ENCODE measurements at places on chromosomes 6 and 20.

- no peak for DNase-seq
Measured at GRCh38 chr20:38418509-38419204, 16.5 kb downstream of the SNHG17 start.

- DNase-seq: no peak
Measured at GRCh38 chr20:33915726-33916331, 77.9 kb upstream of the RALY start.

- DNase-seq: no peak
Measured at GRCh38 chr20:11712639-11713160, 205.0 kb upstream of the BTBD3 start.

DNA sequence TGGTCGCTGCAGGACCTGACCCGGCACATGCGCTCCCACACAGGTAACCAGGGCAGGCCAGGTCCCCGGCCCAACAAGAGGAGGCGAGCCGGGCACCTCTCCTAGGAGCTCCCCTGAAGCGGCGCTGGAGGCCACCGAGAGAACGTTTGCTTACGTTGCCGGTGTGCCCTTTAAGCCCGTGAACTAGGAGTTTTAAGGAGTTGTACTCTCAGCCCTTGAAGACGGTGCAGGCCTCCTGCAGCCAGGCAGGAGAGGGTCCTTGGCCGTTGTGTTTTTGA is 65.9 kb downstream of the SSR1 start:
- no peak for DNase-seq
